ENCODE measurements at places on chromosomes 7 and 10.

DNA sequence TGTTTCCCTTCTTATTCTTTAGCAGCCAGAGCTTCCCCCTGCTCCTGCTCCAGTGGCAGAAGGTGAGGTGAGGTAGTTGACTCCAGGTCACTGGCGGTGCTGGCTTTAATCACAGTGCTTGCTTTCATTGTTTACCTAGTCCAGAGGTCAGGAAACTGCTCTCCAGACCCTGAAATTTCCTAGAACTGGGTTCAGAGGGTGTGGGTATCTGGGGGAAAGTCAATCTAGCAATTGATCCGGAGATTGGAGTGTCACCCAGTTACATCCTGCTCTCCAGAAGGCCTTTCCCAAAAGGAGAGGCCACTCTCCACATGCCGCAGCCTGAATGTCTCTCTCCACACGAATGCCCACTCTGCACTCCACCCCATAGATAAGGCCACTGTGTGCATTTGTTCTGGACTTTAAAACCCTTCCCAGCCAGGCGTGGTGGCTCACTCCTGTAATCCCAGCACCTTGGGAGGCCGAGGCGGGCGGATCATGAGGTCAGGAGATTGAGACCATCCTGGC, 2.1 kb upstream of the MBL2 start:
- no peak for DNase-seq

- no peak for DNase-seq
These were observed 69.8 kb upstream of the WAC start for GRCh38 chr10:28463141-28463540.

- peak; percentile 99 for DNase-seq
These were observed at the start of gene GSTO2 for GRCh38 chr10:104268713-104269645. Gene GSTO2, plus strand, starts transcription at chr10:104269184. Its CDS starts 5,732 bp downstream, at chr10:104274916.

GRCh38 chr10:131430716-131431412, 119.3 kb upstream of the TCERG1L start:
- DNase-seq = no peak

- DNase-seq = no peak
These were observed 323.7 kb upstream of the ANKRD30A start for GRCh38 chr10:36801660-36802059.

DNA sequence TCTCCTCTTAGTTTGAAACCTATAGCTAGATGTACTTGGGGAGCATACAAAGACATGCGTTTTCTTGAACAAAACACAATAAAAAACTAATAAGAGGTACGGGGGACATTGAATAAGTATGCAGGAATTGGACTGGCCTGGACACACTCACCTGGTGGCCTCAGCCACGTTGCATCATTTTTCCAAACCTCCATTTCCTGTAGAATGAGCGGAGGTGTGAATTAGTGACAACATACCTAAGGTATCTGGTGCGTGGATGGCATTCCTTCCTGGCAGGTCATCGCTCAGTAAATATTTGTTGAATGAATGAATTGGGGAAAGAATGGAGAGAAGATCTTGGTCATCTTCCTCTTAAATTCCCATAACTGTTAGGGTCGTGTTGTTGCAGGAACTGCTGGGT, 103.2 kb upstream of the CTBP2 start:
- no peak for DNase-seq

GRCh38 chr7:70392256-70392876, 739.6 kb upstream of the GALNT17 start:
- no peak for DNase-seq

DNA sequence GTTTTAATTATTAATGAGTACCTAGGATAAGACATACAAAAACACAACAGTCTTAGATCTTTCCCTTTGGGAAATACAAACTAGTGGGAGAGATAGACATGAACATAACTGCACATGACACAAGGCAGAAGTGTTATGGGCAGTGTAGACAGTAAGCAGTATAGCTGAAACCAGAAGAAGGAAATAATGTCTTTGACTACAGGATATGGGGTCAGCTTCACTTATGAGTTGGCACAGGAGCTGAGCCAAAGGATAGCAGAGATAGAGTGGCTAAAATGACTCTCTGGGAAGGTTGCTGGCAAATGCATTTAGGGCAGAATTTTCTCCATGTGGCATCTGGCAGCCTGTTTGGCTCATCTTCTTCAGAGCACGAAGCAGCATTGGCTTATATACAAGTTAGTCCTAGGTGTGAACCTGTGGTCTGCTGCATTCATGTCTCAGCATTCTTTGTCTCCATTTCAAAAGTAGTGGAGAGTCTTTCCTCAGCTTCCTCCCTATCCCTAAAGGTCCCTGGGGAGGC, 60.3 kb upstream of the FEZF1 start:
- DNase-seq = no peak

DNA sequence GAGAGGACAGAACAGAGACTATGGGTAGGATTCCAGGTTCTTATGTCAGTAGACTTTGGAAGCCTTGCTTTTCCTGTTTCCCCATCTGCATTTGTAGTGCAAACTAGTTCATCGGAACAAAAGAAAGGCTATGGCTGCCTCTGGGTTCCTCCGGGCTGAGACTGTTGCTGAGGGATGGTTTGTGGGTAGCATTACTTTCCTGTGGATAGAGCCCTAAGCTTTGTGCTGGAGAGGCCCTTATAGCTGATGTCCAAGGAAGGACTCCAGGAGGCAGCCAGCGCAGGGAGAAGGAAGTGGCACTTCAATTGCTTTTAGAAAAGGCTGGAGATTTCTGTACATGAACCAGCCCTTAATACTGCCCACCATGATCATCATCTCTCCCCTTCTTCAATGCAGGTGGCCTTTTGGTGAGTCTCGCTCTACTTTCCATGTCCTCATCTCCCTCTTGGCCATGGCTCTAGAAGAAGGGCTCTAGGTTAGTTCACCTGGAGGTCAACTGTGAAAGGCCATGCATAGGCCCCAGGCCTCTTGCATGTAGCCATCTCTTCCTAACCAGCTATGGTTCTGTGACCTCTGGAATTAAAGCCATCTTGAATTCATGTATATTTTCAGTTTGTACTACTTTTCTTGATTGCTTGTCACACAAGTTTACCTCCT, 15.4 kb downstream of the MXI1 start:
- DNase-seq = no peak

GRCh38 chr10:121765204-121765603, 162.6 kb downstream of the ATE1 start:
- no peak for DNase-seq

DNA sequence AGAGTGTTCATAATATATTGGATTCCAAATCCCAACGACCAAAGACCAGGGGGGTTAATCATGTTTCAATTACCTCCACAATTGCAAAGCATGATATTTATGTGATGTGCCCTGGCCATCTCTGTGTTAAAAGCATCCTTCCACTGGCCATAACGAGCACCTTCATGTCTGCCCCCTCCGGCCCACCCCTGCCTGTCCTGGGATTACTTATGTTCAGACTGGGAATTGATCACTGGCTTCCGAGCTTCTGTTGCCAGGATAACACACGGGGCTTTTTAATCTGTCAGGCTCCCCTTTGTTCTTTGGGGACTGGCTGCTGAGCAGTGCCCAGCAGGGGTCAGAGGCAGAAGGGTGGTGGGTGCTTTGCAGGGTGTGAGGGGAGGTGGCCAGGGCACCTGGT, 13.7 kb upstream of the CHST15 start:
- no peak for DNase-seq

DNA sequence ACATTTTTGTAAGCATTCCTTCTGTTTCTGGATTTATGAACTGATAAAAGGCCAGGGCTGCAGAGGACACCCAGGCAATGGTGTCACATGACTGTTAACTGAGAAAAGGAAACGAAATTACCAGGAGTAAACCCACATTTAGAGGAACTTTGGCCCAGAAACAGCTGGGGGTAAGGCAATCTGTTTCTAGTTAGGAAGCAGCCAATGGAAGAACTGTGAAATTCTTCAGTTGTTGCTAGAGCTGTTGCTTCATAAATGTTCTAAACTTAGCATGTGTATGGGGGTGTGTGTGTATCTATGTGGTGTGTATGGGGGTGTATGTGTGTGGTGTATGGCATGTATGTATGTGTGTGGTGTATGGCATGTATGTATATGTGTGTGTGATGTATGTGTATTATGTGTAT, 11.8 kb upstream of the PDCD4 start:
- DNase-seq = no peak
